ENCODE measurements at places on chromosomes 16 and 17. TPM values are rescaled to one million over a fixed set of nuclear protein-coding genes. Genes with fewer than 3 reads are reported as not detected.

Gene UNK
- 32.0 TPM for polyA plus RNA-seq

DNA sequence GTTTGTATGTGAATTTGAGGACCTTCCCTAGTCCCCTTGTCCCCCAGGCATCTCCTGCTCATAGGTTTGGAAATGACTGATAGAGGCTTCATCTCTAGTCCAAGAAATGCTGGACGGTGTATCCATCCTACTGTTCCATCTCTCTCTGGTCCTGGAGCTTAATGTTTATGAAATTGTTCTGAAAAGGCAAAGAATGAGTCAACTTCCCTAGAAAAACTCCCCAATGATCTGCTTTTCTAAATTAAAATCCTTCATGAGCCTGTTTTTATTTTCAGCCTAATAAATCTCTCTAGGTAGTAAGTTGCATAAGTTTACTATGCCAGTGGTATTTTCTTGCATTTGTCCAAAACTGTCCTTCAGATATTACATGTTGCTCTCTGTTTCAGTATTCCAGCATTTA lies 2.1 kb upstream of the IGSF6 start:
- DNase-seq: no peak

GRCh38 chr17:70994194-70994593 lies 824.9 kb downstream of the KCNJ2 start:
- no peak for DNase-seq

GRCh38 chr16:80526418-80527061 lies 14.3 kb upstream of the DYNLRB2 start:
- peak; percentile 57 for DNase-seq

Gene SLC47A2
- 7.4 TPM for polyA plus RNA-seq

Gene KRTAP4-5
- not detected for polyA plus RNA-seq

DNA sequence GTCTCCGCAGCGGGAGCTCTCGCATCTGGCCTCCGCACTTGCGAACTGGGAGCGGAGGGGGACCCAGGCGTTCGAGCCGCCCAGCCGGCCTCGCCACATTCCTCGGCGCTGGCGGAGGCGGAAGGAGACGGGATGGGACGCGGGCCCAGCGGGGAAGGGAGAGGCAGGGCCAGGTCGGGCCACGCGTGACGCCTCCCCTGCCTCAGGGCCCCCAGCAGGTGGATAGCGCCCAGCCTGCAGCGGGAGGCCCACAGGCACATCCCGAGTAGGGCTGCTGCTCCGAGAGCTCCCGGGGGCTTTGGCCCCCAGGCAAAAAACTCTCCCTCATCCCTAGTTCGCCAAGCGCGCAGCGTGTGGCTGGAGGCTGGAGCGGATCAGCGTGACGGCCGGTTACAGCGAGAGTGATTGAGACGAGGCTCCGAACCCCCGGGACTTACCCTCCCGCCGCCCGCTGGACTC lies 800 bp downstream of the PLEKHH3 start:
- DNase-seq: no peak

GRCh38 chr16:30663820-30664219 lies 5.6 kb downstream of the FBRS start:
- DNase-seq: no peak

Gene ARL5C
- not detected for polyA plus RNA-seq

GRCh38 chr17:21025451-21025850 lies 17.4 kb downstream of the USP22 start:
- DNase-seq: no peak

GRCh38 chr17:64386412-64387144 lies 4.1 kb downstream of the PECAM1 start:
- DNase-seq: no peak

DNA sequence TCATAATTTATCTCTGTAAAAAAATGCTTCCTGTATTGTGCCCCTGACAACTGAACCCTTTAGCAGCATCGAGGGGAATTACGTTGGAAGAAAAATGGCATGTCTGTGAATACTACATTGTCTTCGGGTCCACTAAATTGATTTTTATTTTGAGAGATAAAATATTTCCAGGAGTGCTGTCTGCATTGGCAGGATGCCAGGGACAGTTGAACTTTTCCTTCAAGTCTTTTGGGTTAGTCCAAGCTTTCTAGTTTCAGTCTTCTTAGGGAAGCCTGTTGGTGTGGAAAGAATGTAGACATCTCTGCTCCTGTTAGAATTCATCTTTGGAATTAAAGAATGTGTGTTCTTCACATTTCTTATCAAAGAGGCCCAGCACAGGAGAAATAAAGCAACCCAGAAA lies 557.9 kb downstream of the TMEM114 start:
- DNase-seq: no peak

Gene KRT23
- 0.45 TPM for polyA plus RNA-seq

DNA sequence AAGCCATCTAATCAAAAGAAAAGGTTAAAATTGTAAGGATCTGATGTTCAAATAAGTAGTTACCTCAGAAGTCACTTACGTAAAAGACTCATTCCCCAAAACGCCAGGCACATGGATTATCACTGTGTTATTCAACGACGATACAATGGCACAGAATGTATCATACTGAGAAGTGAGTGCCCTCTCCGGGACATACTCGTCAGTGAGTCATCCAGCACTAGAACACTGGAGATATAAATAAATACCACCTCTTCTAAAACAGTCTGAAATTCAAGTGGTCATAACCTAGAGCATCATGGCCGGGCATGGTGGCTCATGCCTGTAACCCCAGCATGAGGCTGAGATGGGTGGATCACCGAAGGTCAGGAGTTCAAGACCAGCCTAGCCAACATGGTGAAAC lies 24.9 kb downstream of the USP31 start:
- DNase-seq: no peak

GRCh38 chr16:75305364-75306098 lies 54.1 kb upstream of the BCAR1 start:
- no peak for DNase-seq

- no peak for DNase-seq
Measured at GRCh38 chr16:68921637-68922036, 78.3 kb downstream of the TANGO6 start.

Gene CENPT
- 44.4 TPM for polyA plus RNA-seq

All from right renal cortex interstitium (tissue), 3 donors.